ENCODE measurements at places on chromosomes 13 and 19. TPM values are rescaled to one million over a fixed set of nuclear protein-coding genes. Genes with fewer than 3 reads are reported as not detected.

Gene SLC44A2
- polyA plus RNA-seq: 30.0 TPM

Gene FCER2
- 0.28 TPM for polyA plus RNA-seq

Gene KIR2DL3
- 0.27 TPM for polyA plus RNA-seq

Gene PPP6R1
- 65.1 TPM for polyA plus RNA-seq

DNA sequence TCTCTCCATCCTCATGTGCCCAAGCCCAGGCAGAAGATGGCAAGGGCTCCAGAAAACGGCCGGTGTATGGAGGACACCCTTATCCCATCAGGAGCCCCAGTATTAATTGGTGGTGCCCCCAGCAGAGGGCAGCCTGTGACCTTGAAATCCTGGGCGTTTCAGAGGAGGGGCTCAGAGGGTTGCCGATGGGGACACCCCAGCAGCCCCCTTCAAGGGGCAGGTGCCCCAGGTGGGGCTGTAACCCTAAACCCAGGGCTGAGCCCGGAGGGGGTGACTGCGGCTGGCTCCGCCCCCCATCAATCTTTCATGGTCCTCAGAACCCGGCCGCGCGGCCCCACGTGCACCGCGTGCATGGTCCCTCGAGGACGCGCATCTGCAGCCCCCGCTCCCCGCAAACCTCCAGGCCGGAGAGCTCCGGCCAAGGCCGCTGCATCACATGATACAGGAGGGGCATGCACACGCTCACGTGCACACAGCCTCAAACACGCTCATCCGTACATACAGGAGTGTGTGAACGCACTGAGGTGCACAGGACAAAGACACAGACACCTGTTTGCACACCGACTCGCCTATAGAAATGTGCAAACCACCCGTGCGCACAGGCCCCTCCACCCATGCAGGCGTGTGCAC lies 949 bp downstream of the RAB3A start:
- DNase-seq: no peak

DNA sequence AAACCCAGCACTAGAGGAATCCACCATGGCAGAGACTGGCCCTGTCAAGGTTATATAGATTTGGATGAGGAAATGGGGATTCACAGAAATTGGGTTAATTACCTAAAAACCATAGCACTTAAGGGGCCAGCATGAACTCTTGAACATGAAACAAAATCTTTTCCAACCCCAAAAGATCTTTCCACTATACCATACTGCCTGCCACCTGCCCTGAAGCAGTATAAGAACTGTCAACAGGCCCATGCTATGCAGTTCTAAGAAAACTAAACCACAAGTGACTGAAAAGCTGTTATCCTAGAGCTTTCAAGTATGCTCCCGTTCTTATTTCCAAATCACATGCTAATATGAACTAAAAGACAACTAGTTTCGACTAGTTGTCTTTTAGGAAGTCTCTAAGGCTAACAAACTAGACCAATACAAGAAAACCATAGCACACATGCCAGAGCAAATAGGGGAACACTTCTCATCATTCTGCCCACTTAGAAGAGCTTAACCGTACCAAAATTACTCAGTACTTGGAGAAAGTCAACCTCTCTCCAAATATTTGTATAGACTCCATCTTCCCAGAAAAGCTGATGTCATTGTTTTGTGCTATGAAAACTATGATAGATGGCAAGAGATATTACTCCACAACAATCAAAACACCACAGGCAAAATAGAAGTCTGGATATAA lies 27.5 kb downstream of the HSPH1 start:
- no peak for DNase-seq

DNA sequence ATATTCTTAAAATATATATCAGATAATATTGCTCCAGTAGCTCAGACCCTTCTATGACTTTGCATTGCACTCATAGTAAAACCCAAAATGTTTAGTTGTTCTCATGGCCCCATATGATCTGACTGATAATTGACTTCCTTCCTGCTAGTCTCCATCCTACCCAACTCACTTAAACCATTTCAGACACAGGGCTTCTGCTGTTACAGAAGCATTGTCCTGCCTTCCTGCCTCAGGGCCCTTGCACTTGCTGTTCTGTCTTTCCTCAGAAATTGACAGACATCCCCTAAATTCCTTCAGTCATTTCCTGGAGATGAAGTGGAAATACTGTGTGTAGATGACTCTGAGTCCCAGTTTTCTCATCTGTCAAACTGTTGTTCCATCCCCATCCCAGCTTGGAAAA lies 19.7 kb downstream of the FBXL12 start:
- DNase-seq: no peak

GRCh38 chr19:12866416-12867119 lies 14.7 kb downstream of the DNASE2 start:
- no peak for DNase-seq

DNA sequence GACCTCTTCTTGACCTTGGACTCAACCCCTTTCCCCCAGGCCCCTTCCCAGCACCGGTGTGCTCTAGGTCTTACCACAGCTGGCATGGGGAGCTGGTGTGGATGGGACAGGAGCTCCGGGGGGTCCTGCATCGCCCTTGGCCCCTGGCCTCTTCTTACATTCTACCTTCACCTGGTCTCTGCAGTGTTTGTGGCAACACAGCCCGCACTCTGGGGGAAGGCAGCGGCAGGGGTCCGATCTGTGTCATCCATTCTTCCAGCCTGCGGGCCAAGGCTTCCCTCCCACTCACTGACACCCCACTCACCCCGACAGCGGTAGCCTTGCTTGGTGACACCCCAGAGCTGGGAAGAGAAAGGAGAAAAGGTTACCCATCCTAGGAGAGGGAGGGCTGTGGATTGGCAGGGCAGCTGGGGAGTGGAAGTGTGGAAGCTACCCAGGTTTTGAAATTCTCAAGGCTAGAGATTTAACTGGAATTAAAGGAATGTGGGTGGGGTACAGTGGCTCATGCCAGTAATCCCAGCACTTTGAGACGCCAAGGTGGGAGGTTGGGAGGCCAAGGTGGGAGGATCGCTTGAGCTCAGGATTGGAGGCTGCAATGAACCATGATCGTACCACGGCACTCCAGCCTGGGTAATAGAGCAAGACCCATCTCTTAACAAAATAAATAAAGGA lies 8.3 kb downstream of the FAM98C start:
- no peak for DNase-seq

GRCh38 chr13:77715233-77715891 lies 17.9 kb downstream of the SLAIN1 start:
- DNase-seq: no peak

- DNase-seq: no peak
These were observed 5.2 kb downstream of the IGLON5 start for GRCh38 chr19:51316688-51317087.

DNA sequence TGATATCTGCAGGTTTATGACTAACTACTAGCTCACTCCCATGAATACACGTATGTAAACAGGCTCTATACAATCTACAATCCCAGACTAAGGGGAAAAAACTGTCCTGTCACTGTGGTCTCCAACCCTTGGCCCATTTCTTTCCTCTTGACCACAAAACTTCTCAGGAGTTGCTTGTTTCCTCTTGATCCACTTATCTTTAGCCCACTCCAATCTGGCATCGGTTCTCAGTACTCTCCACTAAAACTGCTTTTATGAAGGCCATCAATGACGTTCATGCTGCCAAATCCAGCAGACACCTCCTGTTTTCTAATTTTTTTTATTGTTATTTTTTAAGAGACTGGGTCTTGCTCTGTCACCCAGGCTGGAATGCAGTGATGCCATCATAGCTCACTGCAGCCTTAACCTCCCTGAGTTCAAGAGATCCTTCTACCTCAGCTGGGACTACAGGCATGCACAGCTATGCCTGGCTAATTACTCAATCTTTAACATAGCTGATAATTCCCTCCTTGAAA lies 31.9 kb upstream of the USPL1 start:
- DNase-seq: no peak

GRCh38 chr19:46573679-46574498 lies 27.2 kb upstream of the CALM3 start:
- DNase-seq: no peak

DNA sequence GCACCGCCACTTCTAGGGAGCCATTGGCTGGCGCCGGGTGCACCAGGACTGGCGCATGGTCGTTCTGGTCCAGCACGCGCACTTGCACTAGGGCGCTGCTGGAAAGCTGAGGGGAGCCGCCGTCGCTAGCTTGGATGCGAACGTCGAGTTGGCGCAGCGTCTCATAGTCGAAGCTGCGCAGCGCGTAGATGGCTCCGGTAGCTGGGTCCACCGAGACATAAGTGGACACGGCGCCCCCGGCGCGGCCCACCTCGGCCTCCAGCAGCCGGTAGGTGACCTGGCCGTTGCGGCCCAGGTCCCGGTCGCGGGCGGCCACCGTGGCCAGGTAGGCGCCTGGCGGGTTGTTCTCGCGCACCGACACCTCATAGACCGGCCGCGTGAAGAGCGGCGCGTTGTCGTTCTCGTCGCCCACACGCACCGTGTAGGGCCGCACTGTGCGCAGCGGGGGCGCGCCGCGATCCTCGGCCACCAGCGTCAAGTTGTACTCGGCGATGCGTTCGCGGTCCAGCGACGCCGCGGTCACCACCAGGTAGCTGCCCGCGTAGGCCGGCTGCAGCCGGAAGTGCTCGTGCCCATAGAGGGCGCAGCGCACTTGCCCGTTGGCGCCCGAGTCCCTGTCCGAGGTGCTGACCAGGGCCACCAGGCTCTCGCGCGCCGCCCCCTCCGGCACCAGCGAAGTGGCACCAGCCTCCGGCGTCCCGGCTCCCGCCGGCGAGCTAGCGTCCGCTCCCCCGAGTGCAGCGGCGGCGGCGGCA lies 1.7 kb downstream of the PCDH8 start:
- peak; percentile 39 for DNase-seq

DNA sequence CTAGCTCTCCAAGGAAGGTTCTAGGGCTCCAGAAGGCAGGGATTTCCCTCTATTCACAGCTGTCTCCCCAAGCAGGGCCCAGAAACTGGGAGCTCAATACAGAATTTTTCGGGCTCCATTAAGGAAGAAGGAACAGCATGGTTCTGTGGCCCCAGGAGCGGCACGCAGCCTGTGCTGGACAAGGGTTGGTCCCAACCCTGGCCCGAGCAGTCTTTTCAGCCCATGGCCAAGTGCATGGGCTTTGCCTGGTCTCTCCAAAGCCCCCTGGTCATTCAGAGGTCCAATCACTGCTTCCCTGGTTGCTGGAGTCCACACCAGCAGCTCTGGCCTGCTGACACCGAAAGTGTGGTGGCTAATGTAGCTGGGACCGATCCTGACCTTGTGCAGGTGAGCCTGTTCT lies 6.6 kb upstream of the PRKD2 start:
- DNase-seq: no peak

GRCh38 chr13:80753866-80754265 lies 412.9 kb upstream of the SPRY2 start:
- no peak for DNase-seq

DNA sequence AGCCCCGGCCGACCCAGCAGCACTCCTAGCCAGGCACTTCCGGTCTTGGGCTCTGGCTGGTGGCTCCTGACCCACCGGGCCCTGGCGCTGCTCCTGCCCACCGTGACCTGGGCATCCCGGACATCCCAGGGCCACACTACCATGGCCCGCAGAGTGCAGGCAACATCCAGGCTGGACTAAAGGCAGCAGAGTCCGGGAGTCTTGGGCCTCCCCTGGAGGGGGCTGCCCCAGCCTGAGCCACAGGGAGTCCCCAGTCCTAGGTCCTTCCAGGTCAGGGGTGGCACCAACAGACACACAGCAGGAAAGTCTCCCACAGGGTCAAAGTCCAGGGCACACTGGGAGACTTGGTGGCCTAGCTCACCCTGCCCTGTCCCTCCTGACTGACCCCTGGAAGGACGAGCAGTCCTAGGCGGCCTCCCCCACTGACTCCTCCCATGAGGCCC lies 10.8 kb downstream of the LSM4 start:
- DNase-seq: peak; percentile 43

DNA sequence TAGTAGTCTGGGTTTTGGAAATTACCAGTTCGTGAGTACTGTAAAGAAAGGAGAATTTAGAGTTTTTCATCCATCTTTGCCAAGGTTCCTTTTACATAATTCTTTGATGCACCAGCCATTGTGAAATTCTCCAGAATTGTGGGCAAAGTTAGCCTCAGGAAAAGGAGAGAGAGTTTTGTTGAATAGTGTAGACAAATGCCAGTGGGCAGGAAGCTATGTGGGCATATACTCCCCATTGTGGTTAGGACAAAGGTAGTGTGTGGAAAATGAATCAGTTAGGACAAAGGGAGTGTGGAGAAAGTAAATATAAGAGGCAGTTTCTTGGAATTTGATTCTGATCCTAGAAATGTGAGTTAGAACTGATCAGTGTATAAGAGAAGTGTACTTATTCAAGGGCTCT lies 67.9 kb downstream of the PCCA start:
- no peak for DNase-seq

DNA sequence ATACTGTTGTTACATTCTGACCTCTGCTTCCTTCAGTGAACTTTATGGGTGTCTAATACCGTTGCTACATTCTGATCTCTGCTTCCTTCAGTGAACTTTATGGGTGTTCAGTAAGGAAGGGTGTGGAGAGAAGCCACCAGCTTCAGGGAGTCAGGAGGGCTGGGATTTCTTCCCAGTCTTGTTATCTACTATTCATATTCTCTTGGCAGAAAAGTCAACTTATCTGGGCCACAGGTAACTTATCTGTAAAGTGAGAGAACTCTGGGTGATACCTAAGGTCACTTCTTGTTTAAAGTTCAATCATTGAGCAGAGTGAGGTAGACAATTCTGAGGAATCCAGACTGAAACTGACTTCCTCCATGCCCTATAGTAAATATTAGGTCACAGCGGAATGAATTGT lies 71.2 kb upstream of the STK24 start:
- DNase-seq: peak; percentile 97

GRCh38 chr19:8831832-8832131 lies 322 bp downstream of the ZNF558 start:
- no peak for DNase-seq

DNA sequence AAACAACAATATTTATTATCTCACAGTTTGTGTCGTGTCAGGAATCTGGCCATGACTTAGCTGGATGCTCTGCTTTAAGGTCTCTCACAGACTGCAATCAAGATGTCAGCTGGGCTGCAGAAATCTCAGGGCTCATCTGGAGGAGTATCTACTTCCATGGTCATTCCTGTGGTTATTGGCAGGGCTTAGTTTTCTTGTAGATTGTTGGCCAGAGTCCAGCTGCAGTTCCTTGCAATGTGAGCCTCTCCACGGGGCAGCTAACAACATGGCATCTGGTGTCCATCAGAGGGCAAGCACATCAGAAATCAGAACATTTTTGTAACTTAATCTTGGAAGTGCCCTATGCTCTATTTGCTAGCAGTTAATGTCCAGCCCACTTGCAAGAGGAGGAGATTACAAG lies 45.7 kb upstream of the TDRD3 start:
- DNase-seq: no peak

DNA sequence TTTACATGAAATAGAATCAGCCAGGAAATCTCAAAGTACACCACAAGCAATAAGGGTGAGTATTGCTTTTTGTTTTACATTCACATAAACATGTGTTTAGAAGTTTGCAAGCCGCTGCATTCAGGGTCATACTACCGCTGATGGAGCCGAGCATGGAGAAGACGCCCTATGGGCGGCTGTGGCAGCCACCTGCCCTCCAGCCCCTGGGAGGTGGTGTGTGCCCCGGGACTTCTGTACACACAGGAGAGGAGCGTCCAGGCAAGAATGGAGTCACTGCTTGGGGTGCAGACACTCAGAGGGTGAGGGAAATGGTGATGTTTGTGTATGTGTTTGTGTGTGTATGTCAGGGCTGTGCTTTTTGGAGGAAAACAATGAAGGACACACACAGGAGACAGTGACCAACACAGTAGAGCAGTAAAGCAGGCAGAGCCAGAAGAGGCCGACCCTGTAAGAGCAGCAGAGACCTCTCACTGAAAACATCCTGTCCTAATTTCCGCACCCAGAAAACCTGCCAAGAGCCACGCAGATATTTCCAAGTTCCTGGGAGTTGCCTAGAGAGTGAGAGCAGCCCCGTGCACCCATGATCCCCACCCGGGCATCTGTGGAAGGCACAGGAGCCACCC lies 108.1 kb upstream of the GJB6 start:
- no peak for DNase-seq

Data from large intestine (tissue), 12 donors.